ENCODE measurements at places on chromosomes 3 and 15.

DNA sequence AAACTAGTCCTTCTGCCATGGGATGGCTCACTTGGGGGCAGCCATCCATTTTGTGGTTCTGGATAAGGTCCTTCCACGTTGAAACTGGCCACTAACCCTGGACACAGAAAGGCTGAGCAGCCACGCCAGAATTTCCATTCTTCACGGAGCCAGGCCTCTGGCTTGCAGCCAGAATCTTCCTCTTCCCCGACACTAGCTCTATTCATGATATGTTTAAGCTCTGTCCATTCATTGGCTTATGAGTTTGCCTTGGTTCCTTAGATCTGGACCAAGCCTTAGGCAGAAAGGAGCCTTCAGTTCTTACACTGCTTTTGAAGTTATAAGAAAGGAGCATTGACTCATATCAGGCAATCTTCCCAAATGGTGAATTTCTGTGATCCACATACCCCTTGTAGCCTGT is 288.4 kb upstream of the GOLGA6L4 start:
- H3K36me3 ChIP-seq = no peaks in the 10 kb centered on the region
- no peaks in the 10 kb centered on the region for H3K4me1 ChIP-seq
- H3K27me3 ChIP-seq = no peaks in the 10 kb centered on the region
- H3K4me3 ChIP-seq = no peak overlapping the region

DNA sequence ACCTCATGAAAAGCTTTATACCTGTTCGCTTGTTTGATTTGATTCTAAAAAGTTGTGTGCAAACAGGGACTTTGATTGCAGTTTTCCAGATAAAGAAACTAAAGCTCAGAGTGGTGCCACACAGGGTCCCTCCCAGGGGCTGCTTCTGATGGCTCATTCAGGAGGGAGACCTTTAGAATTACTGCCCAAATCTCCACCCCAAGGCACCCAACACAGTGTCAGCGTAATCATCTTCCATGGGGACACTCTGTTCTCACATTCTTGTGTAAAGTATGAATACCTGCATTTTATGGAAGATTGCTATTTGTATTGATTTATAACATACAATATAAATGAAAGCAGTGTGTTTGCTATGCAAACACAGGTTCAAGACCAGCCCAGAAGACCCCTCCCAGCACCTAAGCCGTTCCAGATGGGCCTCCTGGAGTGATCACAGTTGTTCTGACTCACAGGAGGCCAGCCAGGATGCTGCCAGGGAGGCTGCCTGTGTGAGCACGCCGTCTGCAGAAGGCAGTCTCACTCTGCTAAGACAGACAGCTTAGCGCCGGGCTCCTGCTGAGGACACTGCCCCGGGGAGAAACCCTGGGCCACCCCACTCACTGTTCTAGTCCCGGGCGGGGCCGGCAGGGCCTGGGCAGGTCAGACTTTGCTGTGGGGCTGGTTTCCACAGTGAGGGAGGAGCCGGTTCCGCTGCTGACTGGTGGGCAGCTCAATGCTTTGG is 185.6 kb downstream of the FAM43A start:
- H3K36me3 ChIP-seq = no peaks in the 10 kb centered on the region
- H3K4me3 ChIP-seq = no peak overlapping the region
- H3K27me3 ChIP-seq = no peaks in the 10 kb centered on the region
- no peaks in the 10 kb centered on the region for H3K4me1 ChIP-seq

- no peaks in the 10 kb centered on the region for H3K36me3 ChIP-seq
- no peak overlapping the region for H3K4me3 ChIP-seq
- H3K27ac ChIP-seq = no peak overlapping the region
- H3K27me3 ChIP-seq = no peaks in the 10 kb centered on the region
Measured at GRCh38 chr3:133987136-133987535, 42.6 kb downstream of the SLCO2A1 start.

GRCh38 chr15:26126070-26126469 is 262.9 kb upstream of the ATP10A start:
- no peaks in the 10 kb centered on the region for H3K36me3 ChIP-seq
- no peak overlapping the region for H3K27ac ChIP-seq
- H3K4me1 ChIP-seq = no peaks in the 10 kb centered on the region

DNA sequence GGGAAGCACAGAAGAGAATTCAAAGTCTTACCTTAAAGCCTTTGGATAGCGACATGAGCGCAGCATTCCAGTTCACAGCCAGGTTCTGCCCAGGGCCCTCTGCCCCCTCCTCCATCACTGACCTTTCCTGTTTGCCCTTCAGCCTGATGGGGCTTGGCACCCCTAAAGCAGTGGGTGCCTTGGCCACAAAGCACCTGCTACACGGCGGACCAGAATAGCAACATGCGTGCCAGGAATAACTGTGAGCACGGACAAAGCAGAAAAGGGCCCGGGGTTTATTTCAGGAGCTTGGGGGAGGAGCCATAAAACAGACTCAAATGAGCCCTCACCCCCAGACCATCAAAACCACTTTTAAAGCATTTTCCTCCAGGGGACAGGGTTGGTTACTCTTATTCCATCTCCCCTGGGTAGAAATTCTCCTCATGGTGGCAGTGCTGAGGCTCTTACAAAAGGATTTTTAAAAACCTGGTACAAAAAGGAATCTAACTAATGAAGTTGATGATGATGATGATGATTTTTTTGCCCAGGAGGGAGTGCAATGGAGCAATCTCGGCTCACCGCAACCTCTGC is 135.4 kb downstream of the KLF13 start:
- H3K4me1 ChIP-seq = peaks cover 11% of the 10 kb centered on the region
- DNase-seq = no peak
- no peak overlapping the region for H3K4me3 ChIP-seq
- no peaks in the 10 kb centered on the region for H3K36me3 ChIP-seq
- no peaks in the 10 kb centered on the region for H3K27me3 ChIP-seq
- H3K27ac ChIP-seq = no peak overlapping the region

- no peaks in the 10 kb centered on the region for H3K4me1 ChIP-seq
- no peak overlapping the region for H3K27ac ChIP-seq
- no peak overlapping the region for H3K4me3 ChIP-seq
- no peaks in the 10 kb centered on the region for H3K36me3 ChIP-seq
- H3K27me3 ChIP-seq = no peaks in the 10 kb centered on the region
- no peak for DNase-seq
Measured at GRCh38 chr3:16412192-16412800, 101.2 kb downstream of the RFTN1 start.

- H3K4me3 ChIP-seq = no peak overlapping the region
- no peak for DNase-seq
- H3K36me3 ChIP-seq = no peaks in the 10 kb centered on the region
- no peak overlapping the region for H3K27ac ChIP-seq
- no peaks in the 10 kb centered on the region for H3K4me1 ChIP-seq
Measured at GRCh38 chr15:31160740-31161495, 59.4 kb upstream of the TRPM1 start.

- H3K27ac ChIP-seq = no peak overlapping the region
- no peaks in the 10 kb centered on the region for H3K36me3 ChIP-seq
- no peaks in the 10 kb centered on the region for H3K27me3 ChIP-seq
Measured at GRCh38 chr15:68368731-68369435, 63.1 kb downstream of the ITGA11 start.

- H3K27me3 ChIP-seq = no peaks in the 10 kb centered on the region
- no peaks in the 10 kb centered on the region for H3K36me3 ChIP-seq
- no peak for DNase-seq
- no peak overlapping the region for H3K27ac ChIP-seq
- H3K4me1 ChIP-seq = peaks cover 3% of the 10 kb centered on the region
- H3K4me3 ChIP-seq = no peak overlapping the region
Measured at GRCh38 chr15:40372981-40373380, 9.5 kb upstream of the KNSTRN start.

DNA sequence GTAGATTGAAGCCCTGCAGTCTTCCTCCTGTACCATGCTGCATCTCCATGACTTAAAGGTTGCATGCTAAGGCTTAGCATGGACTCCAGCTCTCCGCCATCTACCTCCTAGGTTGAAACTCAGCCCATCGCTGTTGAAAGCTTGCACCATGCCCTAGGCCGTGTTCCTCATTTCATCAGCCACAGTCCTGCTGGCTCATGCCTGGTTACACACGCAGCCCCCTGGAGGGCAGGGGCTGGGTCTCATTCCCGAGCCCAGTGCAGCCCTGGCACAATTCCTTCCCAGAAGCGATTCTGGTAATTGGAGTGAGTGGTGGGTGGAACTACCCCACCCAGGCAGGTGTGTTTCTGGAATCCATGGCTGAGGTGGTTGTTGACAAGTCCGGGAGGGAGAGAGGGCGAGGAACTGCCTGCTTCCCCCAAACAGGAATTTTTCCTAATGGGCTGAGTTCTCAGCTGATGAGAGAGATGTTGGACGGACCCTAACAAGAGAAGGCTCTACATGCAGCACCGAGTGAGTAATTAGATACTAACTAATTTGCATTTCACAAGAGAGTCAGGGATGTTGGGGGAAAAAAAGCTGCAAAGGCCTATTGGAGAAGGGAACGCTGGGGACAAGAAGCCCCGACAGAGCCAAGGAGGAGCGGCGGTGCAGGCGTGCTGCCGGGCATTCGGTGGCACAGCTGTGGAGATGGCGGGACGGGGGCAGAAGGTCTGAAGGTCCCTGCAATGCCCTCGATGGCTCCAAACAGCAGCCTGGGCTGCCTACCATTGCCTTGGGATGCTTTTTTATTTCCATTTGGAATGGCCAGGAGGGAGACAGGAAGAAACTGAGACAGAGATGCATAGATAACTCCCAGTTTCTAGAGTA is 92.3 kb upstream of the TLE3 start:
- no peak for DNase-seq
- H3K4me3 ChIP-seq = no peak overlapping the region
- H3K27me3 ChIP-seq = no peaks in the 10 kb centered on the region
- H3K27ac ChIP-seq = no peak overlapping the region

DNA sequence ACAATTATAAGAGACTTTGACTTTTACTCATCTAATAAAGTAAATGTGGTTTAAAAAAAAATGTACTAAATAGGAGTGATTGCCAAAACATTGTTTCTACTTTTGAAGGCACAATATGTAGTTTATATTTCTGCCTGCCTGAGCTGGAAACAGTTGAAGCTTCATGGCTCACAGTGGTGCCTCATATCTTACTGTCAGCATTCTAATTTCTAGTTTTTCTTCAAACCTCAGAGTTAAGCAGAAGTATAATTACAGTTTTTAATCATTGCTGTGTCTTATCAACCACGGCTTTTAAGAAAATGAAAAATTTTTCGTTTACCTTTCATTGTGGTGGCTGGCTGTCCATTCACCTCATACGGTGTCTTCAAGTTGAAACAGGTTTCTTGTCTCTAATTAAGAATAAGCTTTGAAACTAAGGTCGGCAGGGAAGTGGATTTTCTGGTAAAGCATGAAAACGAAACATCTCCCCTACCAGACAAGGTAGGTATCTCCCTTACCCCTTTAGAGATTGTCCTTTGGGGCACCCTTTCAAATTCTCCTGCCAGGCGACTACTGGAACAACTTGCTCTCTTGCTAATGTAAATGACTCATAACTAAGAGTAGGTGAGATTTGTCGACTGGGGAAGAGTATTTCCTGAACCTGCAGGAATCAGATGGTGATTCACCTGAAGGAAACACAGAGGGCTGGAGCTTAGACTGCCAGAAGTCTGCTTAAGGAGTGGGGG is at the start of gene GPR87:
Gene GPR87 (minus strand): TSS at position 554 of the 725 bp plus-strand sequence. CDS start 16,720 bp downstream, outside the sequence.
- no peaks in the 10 kb centered on the region for H3K36me3 ChIP-seq
- no peaks in the 10 kb centered on the region for H3K4me1 ChIP-seq
- no peaks in the 10 kb centered on the region for H3K27me3 ChIP-seq
- no peak within 1 kb of the TSS for H3K4me3 ChIP-seq
- DNase-seq = no peak

DNA sequence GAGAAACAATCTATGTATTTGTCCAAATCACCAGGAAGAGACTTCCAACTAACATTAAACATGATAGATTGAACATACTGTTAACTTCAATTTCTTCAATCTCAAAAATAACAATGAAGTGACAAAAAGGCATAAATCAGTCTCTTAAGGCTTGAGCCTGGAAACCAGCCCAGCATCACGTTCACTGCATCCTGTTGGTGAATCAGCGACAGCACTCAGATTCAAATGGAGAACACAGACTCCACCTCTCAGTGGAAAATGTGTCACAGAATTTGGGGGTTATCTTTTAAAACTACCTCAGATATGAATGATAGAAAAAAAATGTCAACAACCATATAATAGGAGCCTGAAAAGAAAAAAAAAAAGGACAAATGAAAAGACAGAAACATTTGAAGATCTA is 212.0 kb downstream of the MINAR1 start:
- DNase-seq = no peak
- no peaks in the 10 kb centered on the region for H3K36me3 ChIP-seq
- H3K4me3 ChIP-seq = no peak overlapping the region
- H3K27me3 ChIP-seq = peaks cover 6% of the 10 kb centered on the region

DNA sequence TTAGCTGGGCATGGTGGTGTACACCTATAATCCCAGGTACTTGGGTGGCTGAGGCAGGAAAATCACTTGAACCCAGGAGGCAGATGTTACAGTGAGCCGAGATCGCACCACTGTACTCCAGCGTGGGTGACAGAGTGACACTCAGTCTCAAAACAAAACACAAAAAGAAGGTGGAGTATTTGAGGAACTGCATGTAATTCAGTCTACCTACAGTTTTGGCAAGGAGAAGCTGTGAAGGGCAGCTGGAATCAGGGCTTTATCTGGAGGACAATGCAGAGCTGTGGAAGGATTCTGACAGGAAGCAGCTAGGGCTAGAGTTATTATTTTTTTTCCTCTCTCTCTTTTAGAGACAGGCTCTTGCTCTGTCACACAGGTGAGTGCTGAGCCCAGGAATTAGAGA is 6.8 kb downstream of the H1-8 start:
- no peak overlapping the region for H3K27ac ChIP-seq
- H3K4me3 ChIP-seq = no peak overlapping the region
- no peak for DNase-seq
- no peaks in the 10 kb centered on the region for H3K27me3 ChIP-seq
- peaks cover 8% of the 10 kb centered on the region for H3K4me1 ChIP-seq

GRCh38 chr15:65634356-65634755 is 12.6 kb downstream of the SLC24A1 start:
- H3K27ac ChIP-seq = no peak overlapping the region
- H3K27me3 ChIP-seq = no peaks in the 10 kb centered on the region
- no peak overlapping the region for H3K4me3 ChIP-seq
- no peak for DNase-seq
- H3K4me1 ChIP-seq = peaks cover 24% of the 10 kb centered on the region

- H3K36me3 ChIP-seq = no peaks in the 10 kb centered on the region
- DNase-seq = no peak
- no peaks in the 10 kb centered on the region for H3K27me3 ChIP-seq
- H3K4me3 ChIP-seq = no peak overlapping the region
Measured at GRCh38 chr3:58999134-58999773, 50.6 kb downstream of the CFAP20DC start.

DNA sequence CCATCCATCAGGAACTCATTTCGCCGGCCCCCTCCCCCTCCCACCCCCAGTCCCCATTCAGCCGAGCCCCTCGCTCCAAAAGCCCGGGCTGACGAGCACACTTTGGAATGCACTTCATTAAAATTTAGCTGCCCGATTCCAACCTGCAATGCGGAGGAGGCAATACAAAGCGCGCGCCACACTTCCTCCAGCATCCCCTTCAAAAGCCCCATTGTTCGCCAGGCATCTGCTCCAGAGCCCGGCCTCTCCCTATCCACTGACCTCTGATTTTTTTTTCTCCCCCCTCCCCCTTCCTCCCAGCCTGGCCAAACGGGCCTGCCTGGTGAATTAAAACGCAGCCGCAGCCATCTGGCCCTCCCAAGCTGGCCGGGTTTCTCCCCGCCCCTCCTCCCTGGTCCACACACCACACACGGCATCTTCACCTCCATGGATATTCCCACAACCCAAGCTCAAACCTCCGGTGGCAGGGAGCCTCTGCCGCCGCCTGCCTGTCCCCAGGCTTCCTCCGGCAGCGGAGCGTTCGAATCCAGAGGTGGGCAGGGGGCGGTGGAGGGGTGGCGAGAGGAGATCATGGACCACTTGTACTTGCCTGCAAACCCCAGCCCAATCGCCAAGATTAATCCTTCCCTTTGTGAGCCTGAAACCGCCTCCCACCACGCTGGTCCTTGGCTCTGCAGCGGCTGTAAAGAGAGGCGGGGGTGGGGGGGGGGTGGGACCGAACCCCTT is 441.3 kb downstream of the MAGI1 start:
- H3K36me3 ChIP-seq = no peaks in the 10 kb centered on the region
- H3K4me1 ChIP-seq = no peaks in the 10 kb centered on the region
- H3K27me3 ChIP-seq = no peaks in the 10 kb centered on the region
- DNase-seq = no peak
- no peak overlapping the region for H3K4me3 ChIP-seq

Measured in CD4-positive, alpha-beta memory T cell (primary cell).